ENCODE measurements at places on chromosomes 2 and 18.

- no peak for DNase-seq
Measured at GRCh38 chr2:58427572-58428095, 186.5 kb upstream of the FANCL start.

DNA sequence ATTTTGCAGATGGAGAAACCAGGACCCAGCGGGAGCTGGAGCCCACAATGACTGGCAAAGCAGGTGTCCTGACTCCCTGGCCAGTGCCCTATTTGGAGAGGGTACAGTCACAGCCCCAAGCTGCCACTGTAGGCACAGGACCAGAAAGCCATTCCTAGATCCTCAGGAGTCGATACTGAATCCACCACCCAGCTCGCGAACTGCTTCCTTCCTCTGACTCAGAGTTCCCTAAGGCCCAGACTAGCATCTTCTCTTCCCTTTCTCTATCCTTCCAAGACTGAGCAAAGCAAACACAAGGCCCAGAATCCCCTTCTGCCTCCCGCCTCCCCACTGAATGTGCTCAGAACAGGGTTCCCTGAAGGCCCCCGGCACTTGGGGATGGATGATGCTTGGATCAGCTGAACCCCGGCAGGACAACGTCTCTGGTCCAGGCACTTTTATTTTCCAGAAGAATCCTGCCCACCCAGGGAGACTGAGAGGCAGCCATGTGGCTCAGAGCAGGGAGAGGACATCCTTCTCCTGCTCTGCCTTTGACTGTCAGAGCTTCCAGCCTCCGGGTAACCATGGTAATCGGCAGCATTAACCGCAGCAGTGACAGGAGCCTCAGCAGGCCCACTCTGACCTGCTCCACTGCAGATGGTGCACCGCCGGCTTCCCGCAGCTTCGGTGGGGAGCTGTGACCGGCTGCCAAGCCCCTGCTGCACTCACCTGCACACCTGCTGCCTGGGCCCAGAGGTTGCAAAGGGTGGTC, 34.8 kb upstream of the KLHL29 start:
- DNase-seq: peak; percentile 3

DNA sequence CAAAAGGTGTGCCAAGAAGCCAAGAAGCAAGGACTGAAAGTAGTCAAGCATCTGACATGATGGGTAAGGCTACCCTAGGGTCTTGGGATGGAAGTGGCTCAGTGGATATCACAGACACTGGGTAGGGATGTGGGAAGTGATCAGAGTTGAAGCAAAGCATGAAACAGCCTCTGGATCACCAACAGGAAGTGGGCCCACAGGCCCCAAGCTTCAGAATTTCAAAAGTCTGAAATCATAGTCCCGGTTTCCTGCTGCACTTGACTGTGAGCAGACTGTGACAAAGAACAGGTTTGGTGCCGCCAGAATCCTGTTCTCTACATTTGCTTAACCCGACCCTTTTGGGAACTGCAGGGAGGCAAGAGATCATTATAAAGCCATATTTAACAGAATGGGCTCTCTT, 57.4 kb downstream of the SP100 start:
- DNase-seq: no peak

DNA sequence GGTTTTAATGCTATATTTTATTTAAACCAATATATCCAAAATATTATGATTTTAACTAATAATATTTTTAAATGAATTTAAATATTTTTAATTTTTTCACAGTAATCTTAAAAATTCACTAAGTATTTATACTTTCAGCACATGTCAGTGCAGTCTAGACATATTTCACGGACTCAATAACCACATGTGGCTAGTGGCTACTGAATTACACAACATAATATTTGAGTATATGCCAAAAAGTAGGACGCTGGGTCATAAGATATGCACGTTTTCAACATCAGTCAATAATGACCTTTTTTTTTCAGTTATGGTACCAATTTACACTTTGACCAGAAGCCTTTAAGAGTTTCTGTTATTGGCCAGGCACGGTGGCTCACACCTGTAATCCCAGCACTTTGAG, 117.7 kb downstream of the GFPT1 start:
- no peak for DNase-seq

DNA sequence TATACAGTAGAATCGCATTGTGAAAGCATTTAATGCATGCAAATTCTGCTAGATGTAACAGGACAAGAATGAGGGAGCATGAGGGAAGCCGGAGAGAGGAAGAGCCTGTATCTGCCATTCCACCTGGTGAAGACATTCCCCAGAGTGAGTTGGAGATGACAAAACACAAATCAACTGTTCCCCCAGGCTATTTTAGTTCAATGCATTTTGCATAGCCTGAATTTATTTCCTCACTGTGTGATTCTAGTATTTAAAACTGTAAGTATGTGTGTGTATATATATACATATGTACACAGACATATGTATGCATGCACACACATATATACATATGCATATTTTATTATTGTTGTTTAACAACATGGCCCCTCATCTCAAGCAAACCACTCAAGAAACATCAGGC, 54.7 kb downstream of the CCDC68 start:
- DNase-seq: no peak

DNA sequence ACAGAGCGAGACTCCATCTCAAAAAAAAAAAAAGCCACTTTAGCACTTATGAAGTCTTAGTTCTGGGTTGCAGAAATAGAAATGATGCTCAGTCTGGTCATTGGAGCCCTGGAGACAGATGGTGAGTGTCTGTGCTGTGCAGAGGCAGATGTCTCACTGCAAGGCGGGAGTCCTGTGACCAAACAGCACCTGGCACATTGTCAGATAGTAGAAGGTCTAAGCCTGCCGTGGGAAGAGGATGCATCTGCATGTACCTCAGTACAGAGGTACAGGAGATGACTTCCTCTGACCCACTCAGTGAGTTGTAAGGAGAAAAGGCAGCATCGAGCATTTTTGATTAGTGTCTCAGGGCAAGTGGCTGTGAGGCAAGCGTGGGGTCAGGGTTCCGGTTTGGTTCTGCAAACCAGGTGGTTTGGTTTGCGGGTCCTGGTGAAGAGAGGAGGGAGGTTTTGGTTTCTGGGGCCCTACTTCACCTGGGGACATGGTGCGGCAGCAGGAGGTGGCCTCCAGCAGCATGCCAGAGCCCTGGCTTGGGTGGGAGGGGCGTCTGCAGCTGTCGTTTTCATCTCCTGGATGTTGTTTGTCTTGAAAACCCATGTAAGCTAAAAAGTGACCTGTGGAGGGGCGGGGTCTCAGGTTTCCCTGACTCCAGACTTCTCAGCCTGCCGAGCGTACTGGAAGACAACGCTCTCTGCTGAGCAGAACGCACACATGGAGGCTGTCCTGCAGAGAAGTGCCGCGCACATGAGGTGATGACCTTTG, 3.8 kb downstream of the RBFA start:
- no peak for DNase-seq

- no peak for DNase-seq
Measured at GRCh38 chr18:2627821-2628276, 27.7 kb upstream of the SMCHD1 start.

- no peak for DNase-seq
Measured at GRCh38 chr2:81940266-81940955, 1635.9 kb upstream of the LRRTM1 start.

GRCh38 chr18:13260197-13260934, 41.8 kb downstream of the LDLRAD4 start:
- no peak for DNase-seq

- no peak for DNase-seq
Measured at GRCh38 chr2:197280015-197280702, 30.4 kb downstream of the ANKRD44 start.

- no peak for DNase-seq
Measured at GRCh38 chr2:225735844-225736243, 336.3 kb downstream of the NYAP2 start.

- DNase-seq: no peak
Measured at GRCh38 chr2:228827056-228827700, 443.9 kb downstream of the PID1 start.

- DNase-seq: no peak
Measured at GRCh38 chr2:43080571-43081021, 145.8 kb downstream of the ZFP36L2 start.

GRCh38 chr18:31103423-31103822, 1.2 kb upstream of the DSC2 start:
- DNase-seq: no peak

DNA sequence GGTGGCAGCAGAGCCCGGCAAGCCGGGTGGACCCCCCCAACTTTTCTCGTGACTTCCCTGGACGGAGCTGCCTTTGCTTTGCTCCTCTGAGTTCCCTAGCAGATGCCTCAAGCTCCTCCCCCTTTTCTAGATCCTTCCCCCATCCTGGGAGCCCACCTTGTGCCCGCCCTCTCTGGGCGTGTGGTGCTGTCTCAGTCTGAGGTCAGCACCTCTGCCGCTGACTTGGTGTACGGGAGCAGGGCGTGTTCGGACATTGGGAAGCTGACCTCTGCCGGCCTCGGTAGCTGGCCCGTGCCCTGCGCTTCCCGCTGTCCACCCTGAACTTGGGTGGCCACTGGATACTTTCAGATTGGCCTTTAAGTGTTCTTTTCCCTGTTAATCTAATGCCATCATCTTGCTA, 19.6 kb upstream of the ESPNL start:
- no peak for DNase-seq

DNA sequence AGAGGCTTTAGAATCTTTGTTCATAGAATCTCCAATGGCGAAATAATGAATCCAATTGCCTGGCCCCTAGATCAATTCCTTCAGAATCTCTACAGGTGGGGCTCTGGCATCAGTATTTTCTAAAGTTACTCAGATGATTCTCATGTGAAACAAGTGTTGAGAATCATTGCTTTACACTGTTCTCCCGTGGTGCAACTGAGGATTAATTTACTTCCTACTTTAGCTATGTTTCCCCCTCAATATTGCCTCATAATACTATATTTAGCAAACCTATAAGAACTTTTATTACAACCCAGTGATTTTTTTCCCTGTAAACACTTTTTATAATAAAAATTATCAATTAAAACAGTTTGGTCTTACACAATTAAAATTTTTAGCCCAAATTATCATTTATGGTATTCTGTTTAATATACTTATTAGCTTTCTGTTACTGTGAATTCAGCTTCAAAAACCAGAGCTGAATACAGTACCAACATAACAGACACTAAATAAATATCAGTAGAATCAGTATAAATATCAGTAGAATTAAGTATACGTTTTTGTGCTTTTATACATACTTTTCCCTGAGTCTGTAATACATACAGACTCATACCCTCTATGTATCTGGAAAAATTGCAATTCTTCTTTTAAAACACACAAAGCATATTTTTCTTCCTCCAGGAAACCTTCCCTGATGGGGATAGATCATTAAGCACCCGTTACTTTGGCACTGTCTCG, 20.8 kb downstream of the SLC38A11 start:
- DNase-seq: no peak

DNA sequence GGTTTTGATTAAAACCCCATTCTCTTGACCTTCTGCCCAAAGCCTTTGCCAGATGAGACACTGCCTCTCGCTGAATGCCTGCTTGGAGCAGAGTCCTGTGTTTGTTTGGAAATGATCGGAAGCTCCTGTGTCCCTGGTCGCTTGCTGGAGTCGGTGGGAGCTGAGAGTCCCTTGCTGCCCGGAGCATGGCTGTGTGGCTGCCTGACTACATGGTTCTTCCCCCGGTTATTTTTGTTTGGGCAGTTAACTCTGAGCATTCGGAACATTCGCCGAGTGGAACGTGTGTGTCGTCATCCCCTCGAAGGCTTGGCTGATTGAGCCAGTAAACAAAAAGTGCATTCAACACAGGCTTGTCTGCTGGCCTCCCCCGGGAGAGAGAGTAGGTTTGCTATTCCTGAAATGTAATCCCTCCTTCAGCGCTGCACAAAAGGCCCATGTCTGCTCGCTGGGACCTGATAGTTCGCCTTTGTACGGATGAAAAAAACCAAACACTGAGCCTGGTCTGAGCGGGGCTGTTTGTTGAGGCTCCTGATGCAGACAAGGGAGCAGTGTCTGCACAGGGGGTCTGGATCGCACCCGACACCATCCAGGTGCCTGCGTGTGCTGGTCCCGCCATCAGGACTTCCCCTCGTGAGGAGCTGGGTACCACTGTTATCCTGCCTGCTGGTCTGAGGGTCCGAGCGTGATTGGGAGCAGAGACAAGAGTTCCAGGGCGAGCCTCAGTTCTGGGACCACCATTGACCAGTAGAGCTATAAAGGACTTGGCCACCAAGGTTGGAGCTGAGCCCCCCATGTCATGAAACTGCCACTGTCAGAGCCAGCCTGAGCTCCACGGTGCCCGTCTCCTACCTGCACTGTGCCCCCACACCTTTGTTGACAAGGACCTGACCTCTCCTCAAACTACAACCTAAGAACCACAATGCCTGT, 83.8 kb downstream of the AGAP1 start:
- DNase-seq: no peak

- no peak for DNase-seq
Measured at GRCh38 chr2:26442707-26443106, 35.2 kb downstream of the OTOF start.

GRCh38 chr2:8622199-8622911, 59.5 kb upstream of the ID2 start:
- no peak for DNase-seq

GRCh38 chr2:69300650-69301049, 86.4 kb downstream of the GFPT1 start:
- DNase-seq: no peak

DNA sequence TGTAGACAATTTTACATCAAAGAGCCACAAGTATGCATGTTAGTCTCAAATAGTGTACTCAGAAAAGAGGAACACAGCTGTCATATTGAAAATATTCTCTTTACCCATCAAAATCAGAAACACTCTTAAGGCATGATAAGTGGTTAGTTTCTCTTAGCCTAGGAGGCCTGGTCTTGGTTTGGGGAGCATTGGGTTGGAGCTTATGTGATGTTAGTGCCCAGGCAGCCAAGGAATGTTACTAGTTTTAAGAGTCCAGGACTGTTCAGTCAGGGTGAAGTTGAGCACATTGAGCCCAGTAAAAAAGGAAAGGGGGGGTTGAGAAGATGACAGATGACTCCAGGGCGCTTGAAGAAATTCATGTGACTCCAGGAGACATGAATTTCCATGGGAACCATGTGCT, 340.6 kb downstream of the HRH4 start:
- no peak for DNase-seq

DNA sequence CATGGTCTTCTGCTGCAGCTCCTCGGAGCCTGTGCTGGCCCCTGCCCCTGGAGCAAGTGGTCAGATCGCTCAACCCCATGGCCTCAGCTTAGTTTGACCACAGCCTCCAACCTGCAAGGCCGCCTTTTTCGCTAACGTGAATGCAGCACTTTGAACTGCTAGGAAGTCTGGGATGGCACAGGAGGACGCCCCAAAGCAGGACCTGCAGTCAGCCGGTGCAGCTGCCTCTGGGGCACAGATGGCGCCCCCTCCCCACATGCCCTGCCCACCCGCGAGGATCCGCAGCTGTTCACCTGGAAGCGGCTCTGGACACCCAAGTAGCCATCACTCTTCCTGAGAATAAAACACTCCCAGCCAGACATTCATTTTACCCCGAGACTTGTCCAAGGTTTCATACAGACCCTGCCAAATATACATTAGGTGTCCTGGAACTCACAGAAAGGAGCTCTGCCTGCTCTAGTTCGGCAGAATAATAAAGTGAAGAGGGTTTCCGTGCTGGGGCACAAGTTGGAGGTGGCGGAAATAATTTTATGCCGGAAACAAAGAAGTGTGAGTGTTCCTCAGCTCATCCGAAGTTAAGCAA, 510.1 kb downstream of the EIPR1 start:
- no peak for DNase-seq

GRCh38 chr18:50638884-50639420, 79.1 kb downstream of the MAPK4 start:
- no peak for DNase-seq

GRCh38 chr18:40365526-40365925, 1589.5 kb upstream of the PIK3C3 start:
- no peak for DNase-seq

GRCh38 chr2:74985978-74986609, 27.7 kb downstream of the POLE4 start:
- no peak for DNase-seq

Measured in cerebellar nuclear complex (tissue), 1 donor.